ENCODE measurements at places on chromosomes 5 and 9.

- DNase-seq: no peak
Measured at GRCh38 chr9:35079041-35079425, 709 bp downstream of the FANCG start.

GRCh38 chr5:59587489-59588337 lies 305.8 kb downstream of the PDE4D start:
- no peak for DNase-seq

- no peak for DNase-seq
Measured at GRCh38 chr9:71333321-71333720, 211.9 kb upstream of the TRPM3 start.

DNA sequence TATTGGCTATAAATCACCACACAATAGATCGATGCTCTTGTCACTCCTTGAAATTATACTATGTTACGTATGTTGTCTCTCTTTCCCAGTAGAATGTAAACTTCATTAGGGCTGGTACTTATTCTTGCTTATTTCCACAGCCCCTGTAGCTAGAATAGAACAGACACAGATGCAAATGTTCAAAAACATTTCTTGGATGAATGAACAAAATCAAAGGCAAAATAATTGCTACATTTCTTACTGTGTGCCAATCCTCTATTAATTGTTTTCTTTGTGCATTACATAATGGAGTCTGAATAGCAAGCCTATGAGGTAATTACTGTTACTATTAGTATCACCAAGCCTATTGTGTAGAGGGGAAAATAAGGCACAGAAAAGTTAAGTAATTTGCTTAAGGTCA lies 725 bp upstream of the OR13C2 start:
- no peak for DNase-seq

DNA sequence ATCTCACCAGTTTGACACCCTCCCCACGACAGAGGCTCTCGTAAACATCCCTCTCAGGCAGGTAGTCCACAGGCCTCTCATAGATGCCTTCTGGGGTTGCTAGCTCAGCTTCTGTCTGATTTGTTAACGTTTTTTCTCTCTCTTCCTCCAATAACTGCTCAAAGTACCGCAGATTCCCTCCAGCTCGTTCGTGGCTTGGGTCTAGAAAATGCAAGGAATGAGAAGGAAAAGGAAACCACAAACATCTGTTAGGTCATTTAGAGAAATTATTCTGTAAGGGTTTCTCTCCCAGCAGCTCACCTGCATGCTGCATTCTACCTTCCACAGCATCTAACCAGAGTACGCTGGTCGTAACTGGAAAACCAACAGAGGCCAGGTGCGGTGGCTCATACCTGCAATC lies 18.5 kb downstream of the P4HA2 start:
- DNase-seq: no peak

- DNase-seq: no peak
Measured at GRCh38 chr5:40321514-40321913, 358.2 kb upstream of the PTGER4 start.

DNA sequence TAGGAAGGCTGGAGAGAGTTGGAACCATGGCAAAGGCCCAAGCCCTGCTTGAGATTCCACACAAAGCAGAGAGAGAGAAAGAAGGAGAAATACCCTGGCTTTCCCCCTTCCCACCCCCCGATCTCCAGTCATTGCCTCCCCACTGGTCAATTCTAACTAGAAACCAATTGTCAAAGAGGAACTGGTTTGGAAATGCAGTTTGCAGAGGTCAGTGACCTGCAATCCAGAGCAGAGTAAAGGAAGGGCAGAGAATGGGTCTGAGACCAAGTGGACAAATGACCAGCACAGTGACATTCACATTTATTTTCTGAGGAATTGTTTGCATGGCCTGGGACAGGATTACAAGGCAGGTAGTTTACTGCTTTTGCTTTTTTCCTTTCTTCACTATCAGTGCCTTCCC lies 37.5 kb upstream of the ZFYVE16 start:
- no peak for DNase-seq

GRCh38 chr5:76402251-76402885 lies 717 bp upstream of the IQGAP2 start:
- peak; percentile 64 for DNase-seq

- no peak for DNase-seq
Measured at GRCh38 chr5:141313711-141314110, 6.9 kb downstream of the TAF7 start.

DNA sequence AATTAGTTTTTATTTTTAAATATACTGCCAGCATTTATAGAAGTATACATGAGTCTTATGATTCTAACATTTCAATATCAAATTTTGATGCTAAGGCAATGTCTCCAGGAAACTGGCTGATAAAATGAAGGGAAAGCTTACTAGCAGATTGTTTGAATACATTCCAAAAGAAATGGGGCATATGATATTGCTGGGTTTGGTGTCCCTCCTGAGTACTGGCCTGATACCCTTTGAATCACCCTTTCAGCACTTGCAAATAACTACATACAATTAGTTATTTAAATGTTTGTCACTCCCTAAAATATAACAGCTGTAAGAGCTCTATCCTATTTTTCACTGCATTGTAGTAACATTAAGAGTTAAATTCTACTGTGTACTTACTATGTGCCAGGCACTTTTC lies 360.8 kb downstream of the HCN1 start:
- DNase-seq: no peak

DNA sequence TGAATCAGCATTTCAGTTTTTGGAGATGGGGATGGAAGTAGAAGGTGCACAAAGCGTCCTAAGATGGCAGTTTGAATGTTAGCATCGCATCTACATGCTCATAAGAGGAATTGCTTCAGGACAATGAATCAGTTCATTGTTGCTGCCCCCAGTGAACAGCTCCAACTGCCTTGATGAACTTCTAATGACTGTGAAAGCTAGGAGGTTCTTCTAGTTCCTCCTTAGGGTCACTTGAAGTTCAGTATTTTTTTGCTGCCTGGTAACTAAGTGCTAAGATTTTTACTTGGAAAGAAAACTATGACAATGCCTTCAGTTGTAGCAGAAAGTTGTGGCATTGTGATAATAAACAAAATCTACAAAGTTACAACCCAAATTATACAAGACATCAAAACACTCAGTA lies 271.6 kb downstream of the RAB3C start:
- DNase-seq: no peak

DNA sequence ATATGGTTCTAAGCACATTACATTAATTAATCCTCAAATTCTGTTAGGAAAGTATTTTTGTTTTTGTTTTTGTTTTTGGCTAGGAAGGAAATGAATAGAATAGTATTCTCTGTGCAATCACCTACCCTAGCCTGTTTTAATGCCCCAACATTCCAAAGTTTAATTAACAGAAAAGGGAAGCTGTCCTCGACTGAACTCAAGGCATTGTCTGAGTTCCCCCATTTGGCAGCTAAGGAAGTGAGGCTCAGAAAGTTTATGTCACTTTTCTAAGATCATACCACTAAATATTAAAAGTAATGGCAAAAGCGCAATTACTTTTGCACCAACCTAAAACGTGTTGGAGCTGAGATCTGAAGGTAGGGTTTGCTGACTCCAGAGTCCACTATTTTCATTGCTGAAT lies 59.8 kb downstream of the FGF1 start:
- no peak for DNase-seq

DNA sequence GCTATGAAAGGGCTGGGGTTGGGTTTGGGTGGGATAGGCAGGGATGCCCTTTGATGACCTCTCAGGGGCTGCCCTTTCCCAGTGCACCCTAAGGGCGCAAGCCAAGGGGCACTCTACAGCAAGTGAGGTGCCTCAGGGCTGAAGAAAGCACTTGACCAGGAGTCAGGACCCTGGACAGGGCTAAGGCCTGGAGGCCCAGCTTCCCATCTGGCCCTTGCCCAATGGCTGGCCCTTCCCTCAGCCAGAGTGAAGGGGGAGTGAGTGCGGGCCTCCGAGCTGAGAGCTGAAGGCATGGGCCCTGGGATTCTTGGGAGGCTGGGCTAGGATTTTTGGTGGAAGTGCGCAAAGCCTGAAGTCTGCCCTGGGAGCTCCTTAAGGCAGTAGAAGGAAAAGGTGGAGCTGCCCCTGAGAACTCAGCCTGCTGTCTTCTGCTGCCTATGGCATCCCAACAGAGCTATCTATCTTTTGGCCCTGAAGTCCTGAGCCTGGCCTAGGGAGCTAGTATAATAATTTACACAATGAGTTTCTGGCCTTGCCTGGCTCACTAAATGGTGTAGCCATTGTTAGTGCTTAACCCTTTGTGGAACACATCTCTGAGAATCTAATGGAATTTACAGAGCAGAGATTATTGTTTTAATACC lies 16.4 kb downstream of the JADE2 start:
- no peak for DNase-seq

DNA sequence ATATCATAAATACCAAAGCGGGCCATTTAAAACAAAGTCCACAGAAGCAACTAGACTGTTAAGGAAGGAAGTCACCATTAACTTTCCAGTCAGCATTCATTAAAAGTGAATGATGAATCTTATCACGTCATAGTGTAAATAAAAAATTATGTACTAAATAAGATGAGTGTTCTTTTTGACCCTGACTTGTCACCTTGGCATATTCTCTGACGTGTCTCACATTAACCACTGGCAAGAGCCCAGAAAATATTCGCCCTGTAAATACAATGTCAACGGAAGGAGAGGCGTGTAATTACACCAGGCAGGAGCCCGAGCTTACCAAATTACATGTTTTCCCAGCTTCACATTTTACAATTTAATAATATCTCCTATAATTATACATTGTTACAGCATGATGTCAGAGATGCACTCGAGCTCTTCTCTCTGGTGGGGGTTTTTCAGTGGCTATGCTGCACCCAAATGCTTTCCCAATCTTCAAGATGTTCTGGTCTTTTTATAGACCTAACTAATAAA lies 29.3 kb upstream of the UBE2QL1 start:
- DNase-seq: no peak

GRCh38 chr5:155591273-155591672 lies 577.7 kb downstream of the KIF4B start:
- DNase-seq: no peak

DNA sequence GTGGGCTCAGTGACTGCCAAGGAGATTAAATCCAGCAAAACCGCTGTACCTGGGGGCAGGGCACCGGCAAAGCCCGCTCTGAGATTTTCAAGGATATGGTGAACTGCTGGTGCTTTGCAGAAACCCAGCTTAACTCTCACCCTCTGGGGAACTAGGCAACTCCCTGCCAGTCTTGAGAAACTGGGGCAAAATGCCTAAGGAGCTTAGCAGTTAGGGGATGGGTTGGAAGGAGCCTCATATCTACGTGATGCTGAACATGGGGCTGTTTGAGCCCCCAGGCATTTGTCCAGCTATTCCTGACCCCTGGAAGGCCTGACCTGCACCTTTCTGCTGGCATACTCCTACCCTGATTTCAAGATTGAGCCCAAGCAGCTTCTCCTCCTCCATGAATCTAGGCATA lies 108.6 kb upstream of the TBC1D2 start:
- DNase-seq: no peak

- no peak for DNase-seq
Measured at GRCh38 chr5:93082981-93083380, 498.0 kb downstream of the NR2F1-AS1 start.

- DNase-seq: no peak
Measured at GRCh38 chr5:1037123-1037670, 28.6 kb downstream of the NKD2 start.

All from activated CD4-positive, alpha-beta T cell treated with anti-CD3 and anti-CD28 coated beads, Interleukin-2, amount 50 U/mL, for 4 hours (primary cell).